ENCODE measurements at places on chromosomes 6 and 20.

DNA sequence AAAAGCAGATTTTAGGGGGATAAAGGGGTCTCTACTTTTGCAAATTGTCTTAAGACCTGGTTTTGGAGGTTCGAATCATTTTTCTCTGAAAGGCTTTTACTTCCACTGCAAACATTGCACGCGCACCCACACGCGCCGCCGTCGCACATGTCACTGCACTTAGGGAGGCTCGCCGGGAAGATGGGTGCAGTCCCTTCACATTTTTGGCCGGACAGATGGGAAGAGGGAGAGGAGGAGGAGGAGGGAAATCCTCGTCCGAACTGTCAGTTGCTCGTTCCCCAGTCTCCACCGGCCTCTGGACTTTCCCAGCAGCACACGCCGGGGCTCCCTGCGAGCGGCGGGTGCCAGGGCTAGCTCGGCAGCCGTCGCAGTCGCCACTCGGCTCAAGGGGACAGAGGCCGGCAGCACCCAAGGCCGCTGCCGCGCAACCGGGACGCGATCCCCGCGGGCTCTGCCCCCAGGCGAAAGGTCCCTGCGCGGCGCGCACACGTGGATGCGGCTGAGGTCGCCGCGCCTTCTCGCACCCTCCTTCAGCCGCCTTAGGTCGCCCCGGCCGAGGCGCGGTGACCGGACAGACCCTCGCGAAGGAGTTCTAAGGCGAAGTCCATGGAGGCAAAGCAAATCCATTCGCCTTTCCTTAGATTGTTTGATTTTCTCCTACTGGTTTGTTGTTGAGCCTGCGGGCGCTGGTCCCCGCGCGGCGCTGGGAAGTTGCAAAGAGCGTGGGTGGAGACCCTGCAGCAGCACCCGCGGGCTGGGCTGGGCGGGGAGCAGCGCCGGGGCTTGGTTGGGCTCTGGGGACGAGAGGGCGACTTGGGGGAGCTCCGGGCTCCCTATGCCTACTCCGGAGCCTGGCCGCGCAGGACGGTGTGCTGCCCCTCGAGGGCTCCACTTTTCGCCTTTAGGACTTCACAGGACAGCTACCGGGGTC lies 1.2 kb downstream of the MYB start:
- DNase-seq, result peak; percentile 59

DNA sequence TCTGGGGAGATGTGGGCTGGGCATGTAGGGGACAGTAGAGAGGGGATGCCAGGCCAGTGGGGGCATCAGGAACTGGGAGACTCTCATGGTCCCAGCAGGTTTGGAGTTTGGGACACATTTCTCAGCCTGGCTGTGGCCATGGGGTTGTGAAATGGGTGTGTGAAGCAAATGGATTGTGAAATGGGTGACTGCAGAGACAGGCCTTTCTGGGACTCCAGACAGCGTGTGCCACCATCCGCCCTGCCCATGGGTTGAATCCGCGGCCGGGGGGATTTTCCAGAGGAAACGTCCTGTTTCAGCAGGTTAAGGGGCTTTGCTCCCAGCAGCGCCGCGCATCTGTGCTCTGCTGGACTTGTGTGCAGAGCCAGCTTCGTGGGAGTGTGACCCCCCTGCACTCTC lies 3.7 kb upstream of the PMEPA1 start:
- DNase-seq, result no peak

GRCh38 chr6:7087491-7087979 lies 20.2 kb upstream of the RREB1 start:
- DNase-seq, result peak; percentile 54

DNA sequence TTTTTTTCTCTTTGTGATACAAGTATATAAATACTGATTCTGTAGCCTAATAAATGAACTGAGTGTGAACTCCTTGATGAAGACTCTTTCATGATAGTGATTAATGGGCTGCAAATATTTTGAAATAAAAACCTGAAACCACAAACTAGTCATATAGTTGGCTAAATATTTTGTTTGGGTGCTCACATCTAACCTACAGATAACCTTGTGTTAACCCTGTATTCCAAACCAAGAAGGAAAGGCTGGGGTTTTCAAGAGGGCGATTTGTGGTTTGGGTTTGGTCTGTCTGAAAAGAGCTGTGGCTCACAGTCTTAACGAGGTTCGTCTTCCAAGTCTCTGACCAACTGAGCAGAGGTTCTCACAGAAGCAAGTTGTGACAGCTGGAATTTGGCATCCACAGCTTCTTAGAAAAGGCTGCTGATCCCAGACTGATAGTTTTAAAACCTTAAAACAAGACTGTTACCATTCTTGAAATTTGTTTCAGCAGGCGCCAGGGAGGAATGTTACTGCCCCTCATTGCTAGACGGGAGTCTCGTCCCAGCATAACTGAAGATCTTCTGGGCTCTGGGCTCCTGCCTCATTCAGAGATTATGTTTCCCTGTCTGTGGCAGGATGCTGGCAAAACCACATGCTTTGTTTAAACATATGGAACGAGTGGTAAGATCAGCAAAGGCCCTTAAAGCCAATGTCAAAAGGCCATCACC lies 736.4 kb upstream of the MARCKS start:
- no peak for DNase-seq

DNA sequence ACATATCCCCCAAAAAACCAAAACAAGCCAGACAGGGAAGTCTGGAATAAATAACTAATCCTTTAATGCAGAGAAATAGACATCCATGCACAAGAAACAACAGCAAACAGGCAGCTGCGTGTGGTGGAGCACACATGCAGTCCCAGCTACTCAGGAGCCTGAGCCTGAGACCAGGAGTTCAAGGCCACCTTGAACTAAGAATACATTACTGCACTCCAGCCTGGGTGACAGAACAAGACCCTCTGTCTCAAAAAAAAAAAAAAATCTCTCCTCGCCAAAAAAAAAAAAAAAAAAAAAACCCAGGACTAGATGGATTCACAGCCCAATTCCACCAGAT lies 48.2 kb upstream of the SRSF6 start:
- DNase-seq, result no peak

- DNase-seq, result no peak
These were observed 101.6 kb upstream of the CD93 start for GRCh38 chr20:23187751-23188150.

DNA sequence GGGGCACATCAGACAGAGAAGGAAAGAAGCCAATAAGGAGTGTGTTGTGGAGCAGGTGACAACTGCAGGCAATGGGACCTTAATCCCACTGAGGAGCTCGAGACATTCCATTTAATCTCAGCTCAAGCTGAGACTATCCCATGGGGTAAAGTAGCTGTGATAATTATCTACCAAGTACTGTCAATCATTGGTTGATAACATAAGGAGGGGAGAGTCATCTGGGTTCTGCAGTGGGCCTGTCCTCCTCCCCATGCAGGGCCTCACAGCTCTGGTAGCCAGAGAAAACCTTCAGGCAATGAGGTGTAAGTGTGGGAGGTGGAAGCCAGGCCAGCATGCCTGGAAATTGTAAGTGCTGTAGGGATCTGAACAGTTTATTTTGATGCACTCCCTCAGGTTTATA lies 375.0 kb upstream of the ARID1B start:
- DNase-seq, result no peak

DNA sequence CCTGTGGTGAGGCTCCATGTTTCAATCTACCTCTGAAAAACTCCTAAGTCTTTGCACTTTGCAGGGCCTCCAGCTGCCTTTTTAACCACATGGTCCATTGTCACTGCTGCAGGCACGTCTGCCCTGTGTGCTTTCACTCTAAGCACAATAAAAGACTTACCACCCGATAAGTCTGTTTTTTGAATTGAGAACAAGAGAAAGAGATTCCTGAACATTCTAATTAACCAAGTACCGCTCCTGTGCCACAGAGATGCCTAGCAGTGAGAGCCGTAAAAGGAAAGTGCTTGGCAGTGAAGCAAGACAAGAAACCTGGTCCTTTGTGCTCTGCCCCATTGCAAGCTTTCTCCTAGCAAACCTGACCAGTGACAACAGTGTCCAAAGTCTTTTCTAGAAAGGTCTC lies 487.6 kb upstream of the FLRT3 start:
- DNase-seq, result no peak

GRCh38 chr20:4076033-4076432 lies 60.7 kb upstream of the RNF24 start:
- no peak for DNase-seq
